ENCODE measurements at places on chromosomes 7 and 10.
A peak's percentile ranks its signal among the peaks of the same experiment; 100 is the strongest.

GRCh38 chr7:24290004-24290641 lies 6.1 kb downstream of the NPY start:
- peak; percentile 55 for DNase-seq

DNA sequence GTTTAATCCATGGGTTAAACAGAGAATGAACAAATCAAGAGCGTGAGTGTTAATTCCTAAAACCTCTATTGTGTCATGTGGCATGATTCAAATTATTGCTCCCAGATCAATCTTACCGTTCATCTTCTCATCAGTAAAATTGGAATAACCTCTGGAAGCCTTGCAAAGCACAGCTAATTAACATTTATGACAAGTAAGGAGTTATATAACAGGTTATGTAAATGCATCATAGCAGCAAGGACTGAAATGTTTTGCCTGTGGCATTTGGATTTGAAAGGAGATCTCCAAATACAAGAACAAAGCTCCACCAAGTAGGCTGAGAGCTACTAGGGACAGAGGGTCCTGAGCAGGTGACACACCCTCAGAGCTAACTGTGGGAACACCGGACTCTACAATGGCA lies 502.9 kb upstream of the CELF2 start:
- no peak for DNase-seq

- DNase-seq, result no peak
Observed at GRCh38 chr7:39816462-39817060, 133.5 kb upstream of the CDK13 start.

- no peak for DNase-seq
Observed at GRCh38 chr10:8361510-8361844, 307.0 kb downstream of the GATA3 start.

DNA sequence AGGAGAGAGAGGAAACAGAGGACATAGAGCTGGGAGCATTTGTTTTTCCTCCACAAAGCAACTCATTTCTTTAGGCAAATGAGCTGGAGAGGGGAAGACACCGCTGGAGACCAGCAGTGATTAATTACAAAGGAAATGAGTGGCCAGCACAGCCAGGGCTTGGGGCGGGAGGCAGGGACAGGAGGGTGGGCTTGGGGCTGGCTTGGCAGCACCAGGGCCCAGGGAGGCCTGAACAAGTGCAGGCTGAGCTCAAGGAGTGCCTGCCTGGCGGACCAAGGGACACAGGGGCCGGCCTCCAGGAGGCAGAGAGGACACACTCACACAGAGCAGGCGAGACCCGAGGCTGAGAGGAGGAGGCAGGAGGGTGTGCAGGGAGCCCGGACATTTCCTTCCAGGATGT lies 149.0 kb upstream of the UNC5B start:
- no peak for DNase-seq

- no peak for DNase-seq
Observed at GRCh38 chr7:159140170-159140910, 4.3 kb downstream of the VIPR2 start.

- no peak for DNase-seq
Observed at GRCh38 chr10:119608316-119609155, 11.8 kb upstream of the TIAL1 start.

- DNase-seq, result no peak
Observed at GRCh38 chr7:65731562-65732035, 141.3 kb upstream of the VKORC1L1 start.

DNA sequence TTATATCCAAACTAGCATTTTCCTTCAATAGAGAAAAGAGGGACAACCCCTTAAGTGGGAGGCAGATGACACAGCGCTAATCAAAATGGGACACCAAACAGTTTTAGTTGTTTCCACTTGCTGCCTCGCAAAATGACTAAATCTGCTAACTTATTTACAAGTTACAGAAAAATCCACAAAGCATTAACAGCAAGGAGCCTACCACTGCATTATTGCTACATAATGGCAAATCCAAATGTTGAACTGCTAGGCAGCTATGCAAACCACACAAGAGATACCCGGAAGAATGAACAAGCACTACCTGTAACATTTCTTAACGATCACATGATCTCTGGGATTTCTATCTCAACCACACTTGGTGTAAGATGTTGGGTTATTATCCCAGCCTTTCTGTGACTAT lies 96.7 kb downstream of the SFMBT2 start:
- no peak for DNase-seq

GRCh38 chr10:91487911-91488582 lies 77.9 kb downstream of the HECTD2 start:
- no peak for DNase-seq

- DNase-seq, result no peak
Observed at GRCh38 chr7:16558761-16559302, 32.2 kb downstream of the LRRC72 start.

- DNase-seq, result no peak
Observed at GRCh38 chr10:60384708-60385398, 4.8 kb downstream of the ANK3 start.

DNA sequence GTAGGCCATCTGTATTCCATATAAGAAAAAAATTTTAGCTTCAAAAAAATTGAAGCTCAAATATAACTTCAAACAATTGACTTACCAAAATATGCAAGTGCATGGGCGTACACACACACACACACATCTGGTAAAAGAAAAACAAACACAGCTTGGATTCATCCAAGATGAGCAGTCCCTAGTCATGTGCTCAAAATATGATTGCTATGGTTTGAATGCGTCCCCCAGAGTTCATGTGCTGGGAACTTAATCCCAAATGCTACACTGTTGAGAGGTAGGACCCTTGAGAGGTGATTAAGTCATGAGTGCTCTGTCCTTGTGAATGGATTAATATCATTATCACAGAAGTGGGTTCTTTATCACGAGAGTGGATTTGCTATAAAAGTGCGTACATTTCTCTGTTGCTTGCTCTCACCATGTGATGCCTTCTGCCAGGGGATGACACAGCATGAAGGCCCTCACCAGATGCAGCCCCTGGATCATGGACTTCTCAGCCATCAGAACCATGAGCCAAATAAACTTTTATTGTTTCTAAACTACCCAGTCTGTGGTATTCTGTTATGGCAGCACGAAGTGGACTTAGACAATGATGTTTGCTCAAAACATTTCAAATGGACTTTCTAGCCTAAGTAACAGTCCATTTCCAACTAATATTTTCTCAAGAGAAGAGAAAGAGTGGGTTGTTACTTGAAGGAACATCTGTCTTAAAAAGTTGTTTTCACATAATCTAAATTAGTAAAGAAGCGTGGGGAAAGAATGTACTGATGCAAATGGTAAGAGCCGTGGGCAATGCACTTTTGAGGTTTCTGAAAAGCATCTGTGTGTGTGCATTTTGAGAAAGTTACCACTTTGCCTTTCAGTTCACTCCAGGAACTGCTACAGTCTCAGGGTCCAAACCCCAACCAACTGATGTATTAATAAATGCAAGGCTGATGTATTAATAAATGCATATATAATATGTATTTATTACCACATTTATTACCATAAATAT lies 15.1 kb upstream of the SVIL start:
- no peak for DNase-seq

- DNase-seq, result no peak
Observed at GRCh38 chr7:27605689-27606269, 56.9 kb downstream of the HIBADH start.

GRCh38 chr7:108149119-108149518 lies 19.0 kb upstream of the LAMB4 start:
- no peak for DNase-seq

- DNase-seq, result peak; percentile 75
Observed at GRCh38 chr7:55572378-55573233, at the start of gene VOPP1. Gene VOPP1, minus strand, starts transcription at chr7:55572502. Its CDS starts 178 bp downstream, at chr7:55572324.

DNA sequence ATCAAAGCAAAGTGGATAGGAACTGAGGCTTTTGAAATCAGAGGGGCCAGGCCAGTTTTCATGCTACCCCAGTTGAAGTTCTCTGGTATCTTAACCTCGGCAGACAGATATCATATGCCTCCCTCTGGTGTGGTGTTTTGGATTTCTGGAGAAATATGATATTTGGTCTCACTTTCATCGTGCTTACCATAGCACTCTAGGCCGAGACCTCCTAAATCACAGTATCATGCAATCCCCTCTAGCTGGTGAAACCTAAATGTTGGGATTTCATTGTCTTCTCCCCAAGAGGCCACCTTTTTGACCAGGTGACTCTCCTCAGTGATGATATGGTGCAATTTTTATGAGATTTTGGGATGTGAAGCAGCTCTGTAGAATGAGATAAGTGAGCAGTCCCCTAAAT lies 183.5 kb downstream of the CREB5 start:
- no peak for DNase-seq

DNA sequence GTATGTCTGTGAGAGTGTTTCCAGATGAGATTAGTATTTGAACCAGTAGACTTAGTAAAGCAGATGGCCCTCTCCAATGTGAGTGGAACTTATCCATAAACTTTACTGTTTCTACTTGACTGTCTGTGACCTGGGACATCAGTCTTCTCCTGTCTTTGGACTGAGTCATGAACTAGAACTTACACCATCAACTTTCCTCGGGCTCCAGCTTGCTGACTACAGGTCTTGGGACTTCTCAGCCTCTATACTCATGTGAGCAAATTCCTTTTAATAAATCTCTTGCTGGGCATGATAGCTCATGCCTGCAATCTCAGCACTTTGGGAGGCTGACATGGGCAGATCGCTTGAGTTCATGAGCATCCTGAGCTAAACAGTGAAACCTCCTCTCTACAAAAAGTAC lies 25.7 kb upstream of the WAPL start:
- no peak for DNase-seq

DNA sequence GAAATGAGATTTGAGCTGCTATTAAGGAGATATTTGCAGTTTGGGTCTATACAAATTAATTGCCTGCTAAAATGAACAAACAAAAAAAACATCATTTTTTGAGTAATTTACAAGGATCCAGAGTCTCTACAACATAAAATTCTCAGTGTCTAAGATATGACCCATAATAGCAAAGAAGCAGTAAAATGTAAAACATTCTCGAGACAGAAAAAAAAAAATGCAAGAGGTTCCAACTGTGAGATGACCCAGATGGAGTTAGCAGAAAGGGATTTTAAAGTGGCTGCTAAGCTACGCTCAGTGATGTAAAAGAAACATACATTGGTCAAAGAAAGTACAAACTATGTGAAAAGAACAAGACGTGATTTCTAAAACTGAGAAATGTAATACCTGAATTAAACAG lies 471.0 kb downstream of the SH2D4B start:
- DNase-seq, result no peak

GRCh38 chr7:75861636-75862035 lies 17.2 kb upstream of the RHBDD2 start:
- no peak for DNase-seq

DNA sequence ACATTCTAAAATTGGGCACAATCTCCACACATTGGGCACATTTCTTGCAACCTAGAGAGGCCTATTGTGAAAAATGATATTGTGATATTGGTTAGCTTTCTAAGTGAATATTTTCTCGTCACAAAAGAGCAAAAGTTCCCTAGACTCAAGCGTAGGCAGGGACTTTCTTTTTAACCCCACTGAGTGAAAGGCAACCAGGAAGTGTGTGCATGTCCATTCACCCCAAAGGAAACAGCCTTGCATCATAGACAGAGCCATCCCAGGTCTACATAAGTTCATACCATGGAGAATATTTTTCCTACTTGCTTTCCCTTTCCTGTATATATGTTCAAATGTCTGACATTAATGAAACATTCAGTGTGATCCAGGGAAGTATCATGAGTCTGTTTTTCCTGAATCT lies 84.2 kb upstream of the AGBL3 start:
- no peak for DNase-seq

DNA sequence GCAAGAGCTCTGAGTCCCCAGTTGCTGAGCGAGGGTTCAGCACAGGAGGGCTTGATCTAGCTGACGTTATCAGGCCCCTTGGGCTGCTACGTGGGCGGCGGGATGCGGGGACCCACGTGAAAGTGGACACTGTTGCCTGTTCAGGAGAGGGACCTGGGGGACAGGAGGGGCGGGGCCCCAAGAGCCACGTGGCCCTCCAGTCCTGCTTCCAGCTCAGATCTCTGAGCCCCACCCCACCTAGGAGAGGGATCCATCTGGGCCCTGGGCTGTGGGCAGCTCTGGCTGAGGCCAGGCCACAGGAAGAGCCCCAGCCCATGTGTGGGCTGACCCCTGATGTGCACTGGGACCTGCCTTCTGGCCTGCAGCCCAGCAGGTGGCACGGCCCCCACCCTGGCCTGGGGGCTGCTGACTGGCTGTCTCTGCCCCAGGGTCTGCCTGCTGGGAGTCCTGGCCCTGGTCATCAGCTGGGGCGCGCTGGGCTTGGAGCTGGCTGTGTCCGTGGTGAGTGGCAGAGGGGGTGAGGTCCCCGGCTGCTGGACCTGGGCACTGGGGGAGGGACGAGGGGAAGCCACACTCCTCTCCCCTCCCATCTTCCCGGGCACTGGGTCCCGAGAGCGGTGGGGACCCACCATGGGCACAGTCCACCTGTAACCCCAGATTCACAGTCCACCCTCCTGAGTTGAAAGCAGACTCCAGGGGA lies 17.5 kb downstream of the TTYH3 start:
- DNase-seq, result no peak

GRCh38 chr7:155593461-155594162 lies 47.3 kb upstream of the CNPY1 start:
- no peak for DNase-seq

- DNase-seq, result no peak
Observed at GRCh38 chr10:31315453-31315852, 3.6 kb upstream of the ZEB1 start.

DNA sequence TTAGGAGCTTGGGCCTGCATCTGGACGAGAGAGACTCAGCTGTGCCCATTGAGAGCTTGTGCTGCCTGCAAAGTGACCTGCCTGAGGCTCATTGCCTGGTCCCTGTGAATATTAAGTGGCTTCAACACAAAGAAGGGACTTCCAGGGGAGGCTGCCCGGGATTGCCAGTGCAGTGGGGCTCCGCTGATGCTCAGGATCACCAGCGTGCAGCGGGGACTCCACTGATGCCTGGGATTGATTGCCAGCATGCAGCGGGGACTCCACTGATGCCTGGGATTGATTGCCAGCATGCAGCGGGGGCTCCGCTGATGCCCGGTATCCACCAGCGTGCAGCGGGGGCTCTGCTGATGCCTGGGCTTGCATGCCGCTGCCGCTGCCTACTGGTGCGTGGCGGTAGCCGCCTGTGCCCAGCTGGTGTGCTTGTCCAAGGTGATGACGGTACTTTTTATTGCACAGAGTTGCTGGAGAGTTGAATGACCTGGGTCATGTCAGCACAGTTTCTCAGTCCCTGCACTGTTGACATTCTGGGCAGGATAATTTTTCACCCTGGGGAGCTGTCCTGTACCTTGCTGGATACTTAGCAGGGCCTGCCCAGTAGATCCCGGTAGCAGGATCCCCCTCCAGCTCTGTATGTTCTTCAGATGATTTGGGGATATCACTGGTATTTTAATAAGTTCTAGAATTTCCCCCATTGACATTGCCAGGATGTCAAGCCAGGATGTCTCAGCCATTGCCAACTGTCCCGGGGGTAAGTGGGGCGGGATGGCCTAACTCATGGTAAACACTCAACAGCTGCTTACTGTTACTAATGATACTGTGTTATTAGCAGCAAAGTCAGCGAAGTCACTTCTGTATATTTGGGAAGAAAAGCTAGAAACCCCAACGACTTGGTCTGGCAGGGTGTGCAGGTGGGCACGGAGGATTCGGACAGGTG lies 13.0 kb downstream of the DOCK1 start:
- DNase-seq, result no peak
